NCI-H510A treated with DMSO at 0.1 percent for 48 hours (cell line): ENCODE measurements at places on chromosomes 16 and 17.

DNA sequence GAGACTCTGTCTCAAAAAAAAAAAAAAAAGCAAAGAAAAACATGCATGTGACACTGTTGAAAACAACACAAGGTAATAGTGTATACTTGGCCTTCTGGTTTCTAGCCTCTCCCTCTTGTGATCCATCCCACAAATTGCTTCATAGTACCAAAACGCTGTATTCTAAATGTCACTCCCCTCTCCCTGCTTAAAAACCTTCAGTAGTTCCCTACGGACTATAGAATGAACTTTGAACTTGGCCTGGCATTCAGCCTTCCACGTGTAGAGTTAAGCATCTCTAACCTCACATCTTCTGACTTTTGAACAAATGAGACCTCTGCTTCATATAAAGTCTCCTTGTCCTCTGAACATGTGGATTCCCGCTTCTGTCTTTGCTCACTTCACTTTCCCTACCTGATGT, 5.1 kb downstream of the ZNF821 start:
- DNase-seq: no peak

DNA sequence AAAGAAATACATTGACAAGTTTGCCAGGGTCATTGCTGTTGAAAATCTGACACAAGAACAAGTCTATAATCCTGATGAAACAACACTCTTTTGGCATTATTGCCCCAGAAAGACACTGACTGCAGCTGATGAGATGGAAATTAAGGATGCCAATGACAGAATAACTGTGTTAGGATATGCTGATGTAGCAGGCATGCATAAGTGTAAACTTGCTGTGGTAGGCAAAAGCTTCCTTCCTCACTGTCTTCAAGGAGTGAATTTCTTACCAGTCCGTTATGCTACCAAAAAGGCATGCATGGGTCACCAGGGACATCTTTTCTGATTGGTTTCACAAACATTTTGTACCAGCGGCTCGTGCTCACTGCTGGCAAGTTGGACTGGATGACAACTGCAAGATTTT, 10.5 kb downstream of the GDPD1 start:
- DNase-seq: no peak

DNA sequence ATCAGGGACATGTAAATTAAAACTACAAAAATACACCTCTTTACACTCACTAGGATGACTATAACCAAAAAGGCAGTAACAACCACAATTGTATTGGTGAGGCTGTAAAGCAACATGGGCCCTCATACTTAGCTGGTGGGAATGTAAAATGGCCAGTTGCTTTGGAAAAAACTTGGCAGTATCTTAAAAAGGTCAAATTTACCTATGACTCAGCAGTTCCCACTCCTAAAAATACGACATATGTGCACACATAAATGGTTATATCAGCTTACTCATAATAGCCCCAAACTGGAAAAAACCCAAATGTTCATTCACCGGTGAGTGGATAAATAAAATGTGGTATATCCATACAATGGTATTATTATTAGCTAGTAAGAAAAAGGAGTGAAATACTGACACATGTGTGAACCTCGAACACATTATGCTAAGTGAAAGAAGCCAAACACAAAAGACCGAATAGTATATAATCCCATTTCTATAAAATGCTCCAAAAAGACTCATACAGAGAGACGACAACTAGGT, 391.4 kb downstream of the NPIPA8 start:
- no peak for DNase-seq

DNA sequence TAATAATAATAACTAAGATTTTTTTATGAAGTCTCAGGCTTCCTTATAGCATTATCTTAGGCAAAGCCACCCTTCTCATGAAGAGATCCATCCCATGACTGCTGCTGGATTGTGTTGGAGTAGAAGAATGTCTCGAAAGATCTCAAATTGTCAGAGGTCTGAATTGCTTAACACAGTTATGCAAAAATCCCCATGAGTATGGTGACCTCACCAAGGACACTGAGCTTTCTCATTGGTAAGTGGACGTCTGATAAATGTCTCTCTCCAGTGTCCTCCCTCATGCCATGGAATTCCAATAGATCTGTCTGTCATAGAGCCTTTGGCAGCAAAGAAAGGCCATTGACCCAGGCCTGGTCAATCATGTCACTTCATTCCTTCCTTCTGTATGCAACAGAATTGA, 264.5 kb downstream of the CDH11 start:
- no peak for DNase-seq

DNA sequence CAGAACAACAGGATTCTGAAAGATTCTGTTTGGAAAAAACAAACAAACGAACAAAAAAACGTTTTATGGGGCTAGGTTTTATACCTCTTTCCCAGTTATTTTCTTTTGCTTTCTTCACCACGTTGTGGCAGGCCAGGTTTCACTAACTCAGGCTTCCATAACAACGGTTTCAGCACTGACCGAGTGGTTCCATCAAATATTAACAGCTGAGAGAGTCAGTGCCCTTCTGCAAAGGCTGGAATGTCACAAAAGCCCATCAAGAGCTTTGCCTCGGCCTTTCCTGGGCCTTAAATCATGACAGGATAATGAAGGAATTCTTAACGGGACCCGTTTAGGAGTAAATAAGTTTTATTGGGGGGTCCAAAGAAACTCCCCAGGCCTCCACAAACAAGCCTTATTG, 34.2 kb downstream of the MPHOSPH6 start:
- DNase-seq: no peak

DNA sequence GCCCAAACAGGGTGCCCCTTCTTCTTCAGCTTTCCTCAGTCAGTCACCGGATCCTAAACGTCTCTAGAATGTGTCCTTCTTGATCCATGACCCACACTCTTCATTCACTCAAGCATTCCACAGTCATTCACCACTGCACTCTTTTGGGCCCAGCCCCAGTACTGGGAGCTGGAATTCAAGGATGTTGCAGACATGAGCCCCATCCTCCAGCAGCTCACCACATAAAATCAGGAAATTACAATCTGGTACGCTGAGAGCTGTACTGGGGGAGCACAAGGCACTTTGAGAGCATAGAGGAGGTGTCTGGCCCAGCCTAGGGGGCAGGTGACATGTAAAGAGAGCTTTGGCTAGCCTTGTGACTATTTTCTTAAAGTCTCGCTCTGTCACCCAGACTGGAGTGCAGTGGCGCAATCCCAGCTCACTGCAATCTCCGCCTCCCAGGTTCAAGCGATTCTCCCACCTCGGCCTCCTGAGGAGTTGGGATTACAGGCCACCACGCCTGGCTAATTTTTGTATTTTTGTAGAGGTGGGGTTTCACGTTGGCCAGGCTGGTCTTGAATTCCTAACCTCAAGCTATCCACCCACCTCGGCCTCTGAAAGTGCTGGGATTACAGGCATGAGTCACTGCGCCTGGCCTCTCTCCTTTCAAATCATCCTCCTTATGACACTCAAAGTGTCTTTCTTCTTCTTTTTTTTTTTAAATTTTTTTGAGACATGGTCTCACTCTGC, 18.7 kb downstream of the CES4A start:
- no peak for DNase-seq

- DNase-seq: no peak
Observed at GRCh38 chr17:61508912-61509311, 56.7 kb downstream of the TBX4 start.

DNA sequence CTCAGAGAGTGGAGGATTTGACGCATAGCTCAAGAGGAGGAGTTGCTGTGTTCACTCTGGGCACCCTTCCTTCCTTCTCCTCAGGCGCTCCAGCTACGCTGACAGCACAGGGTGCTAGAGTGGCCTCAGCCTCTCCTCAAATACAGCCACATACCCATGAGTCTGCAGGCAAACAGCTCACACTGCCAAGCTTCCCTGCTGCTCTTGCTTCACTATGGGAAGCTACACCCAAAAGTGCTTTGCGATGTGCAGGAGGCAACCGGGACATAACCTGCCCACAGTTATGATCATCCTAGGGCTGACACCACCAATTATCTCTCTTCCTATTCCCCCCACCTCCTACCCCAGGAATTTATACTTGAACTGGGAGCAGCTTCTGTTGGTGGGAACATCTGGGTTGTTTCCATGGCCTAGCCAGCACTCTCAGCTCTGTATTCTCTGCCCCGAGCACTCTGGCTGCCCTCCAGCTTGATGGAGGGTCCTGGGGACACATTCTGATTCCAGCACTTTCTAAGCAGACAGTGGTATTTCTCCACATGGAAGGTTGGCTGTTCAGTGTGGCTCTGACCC, 40.3 kb upstream of the SREBF1 start:
- DNase-seq: no peak

DNA sequence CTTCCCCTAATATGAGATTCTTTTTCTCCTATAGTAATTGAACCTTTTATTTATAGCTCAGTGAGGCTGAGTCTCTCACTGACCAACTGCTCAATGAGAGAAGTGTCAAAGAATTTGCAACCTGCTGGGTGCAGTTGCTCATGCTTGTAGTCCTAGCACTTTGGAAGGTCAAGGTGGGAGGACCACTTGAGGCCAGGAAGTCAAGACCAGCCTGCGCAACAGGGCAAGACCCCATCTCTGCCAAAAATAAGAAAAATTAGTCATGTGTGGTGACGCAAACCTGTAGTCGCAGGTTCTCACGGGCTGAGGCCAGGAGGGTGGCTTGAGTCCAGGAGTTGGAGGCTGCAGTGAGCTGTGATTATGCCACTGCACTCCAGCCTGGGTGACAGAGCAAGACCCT, 30.9 kb upstream of the CRYBA1 start:
- no peak for DNase-seq

GRCh38 chr17:50107790-50108414, 12.8 kb downstream of the PDK2 start:
- no peak for DNase-seq

- no peak for DNase-seq
Observed at GRCh38 chr17:43974382-43975266, 20.9 kb upstream of the PYY start.

DNA sequence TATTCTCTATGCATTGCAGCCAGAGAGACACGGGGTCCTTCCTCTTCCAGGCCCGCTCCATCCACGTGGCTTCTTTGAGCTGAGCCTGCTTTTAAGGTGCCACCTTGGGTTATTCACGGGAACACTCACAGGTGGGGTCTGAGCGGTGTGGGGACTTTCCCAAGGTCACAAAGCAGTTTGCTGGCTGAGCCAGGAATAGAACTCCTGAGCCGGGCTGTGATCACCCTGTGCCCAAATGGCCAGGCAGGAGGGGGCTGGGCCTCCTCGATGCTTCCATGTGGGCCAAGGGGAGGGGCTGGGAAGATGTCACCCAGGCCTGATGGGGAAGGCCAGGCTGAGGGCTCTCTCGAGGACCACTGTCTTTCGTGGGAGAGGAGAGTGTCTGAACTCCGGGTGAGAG, 13.0 kb upstream of the GSE1 start:
- no peak for DNase-seq

DNA sequence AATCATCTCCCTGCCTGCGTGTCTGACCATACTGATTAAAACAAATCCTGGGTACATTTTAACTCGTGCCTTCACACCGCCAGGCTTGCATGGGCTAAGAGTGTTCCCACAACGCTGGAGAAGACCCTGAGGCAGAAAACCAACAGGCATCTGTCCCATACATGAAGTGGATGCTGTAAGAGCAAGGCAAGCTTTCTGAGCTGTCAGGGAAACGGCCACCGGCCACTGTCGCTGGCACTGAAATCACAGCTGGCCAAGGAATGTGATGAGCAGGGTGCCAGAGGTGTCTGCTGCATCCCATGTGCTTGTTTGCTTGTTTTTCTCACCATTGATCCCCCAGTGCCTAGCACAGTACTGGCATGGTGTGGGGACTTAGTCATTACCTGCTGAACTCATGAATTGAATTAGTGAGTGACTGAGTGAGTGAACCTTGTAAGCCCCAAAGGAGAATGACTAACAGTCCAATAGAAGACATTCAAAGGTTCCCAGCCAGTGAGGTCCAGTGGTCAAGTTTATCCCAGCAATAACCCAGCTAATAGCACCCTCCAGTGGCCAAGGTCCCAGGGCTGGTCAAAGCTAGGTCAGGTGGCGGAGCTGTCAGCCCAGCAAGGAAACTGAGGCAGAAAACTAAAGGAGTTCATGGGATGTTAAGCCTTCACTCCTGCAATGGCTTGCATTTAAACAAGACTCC, 92.7 kb upstream of the CDH5 start:
- no peak for DNase-seq

DNA sequence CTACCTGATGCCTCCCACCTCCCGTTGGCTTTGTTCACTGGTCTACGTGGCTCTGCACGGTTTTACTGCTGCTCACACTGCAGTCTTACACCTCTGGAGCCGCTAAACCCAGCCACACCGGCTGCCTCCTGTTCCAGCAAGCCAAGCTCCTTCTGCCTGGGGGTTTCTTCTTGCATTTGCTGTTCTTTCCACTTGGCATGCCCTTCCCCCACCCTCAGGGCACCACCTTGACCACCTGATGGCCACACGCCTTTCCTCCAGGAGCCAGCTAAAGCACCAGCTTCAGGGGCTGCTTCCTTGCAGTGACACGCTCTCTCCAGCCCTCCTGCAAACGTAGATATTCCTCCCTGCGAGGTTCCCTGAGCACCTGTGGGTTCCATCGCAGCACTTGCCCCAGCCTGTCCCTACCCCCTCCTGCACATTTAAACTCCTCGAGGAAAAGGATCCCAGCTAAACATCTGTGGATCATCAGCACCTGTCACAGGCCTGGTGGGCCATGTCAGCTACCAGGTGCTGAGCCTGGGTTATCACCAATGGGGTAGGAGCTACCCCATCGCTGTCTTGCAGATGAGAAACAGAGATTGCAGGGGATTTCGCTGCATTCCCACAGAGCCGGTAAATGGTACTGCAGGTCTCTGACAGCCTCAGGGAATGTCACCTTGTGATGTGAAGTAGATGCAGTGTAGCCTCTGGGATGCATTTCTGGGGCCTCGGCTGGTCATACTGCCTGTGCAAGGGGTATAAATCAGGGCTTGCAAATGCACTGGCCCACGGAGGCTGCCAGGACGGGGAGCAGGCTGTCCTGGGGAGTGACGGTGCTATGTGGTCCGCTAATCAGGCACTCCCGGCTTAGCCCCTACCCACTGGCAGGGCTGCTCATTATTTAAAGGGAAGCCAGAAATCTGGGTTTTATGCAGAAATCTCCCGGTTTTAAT, 285.2 kb downstream of the CPPED1 start:
- DNase-seq: no peak

DNA sequence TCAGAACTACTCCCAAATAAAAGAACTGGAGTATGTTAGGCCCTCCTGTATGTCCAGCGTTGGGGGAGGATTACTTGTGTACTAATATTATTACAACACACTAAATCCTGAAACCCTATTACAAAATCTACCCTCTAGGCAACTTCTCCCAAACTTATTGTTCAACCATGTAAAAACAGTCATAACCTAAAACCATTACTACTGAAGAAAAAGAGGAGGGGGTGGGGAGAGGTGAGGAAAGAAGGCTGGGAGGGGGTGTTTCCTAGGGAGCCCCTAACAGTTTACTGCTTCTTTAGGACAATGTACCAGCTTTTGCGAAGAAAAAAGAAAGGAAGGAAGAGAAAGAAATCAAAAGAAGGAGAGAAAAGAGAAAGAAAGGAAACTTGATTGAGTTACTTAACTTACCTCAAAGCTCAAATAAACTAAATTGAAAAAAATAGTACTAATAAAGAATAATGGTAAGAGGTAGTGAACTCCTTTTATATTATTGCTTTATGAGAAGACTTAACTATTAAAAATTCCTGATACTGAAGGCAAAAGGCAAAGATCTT, 2.3 kb downstream of the SALL1 start:
- no peak for DNase-seq
